Activated gamma-delta T cell treated with anti-CD3 and anti-CD28 coated beads, Interleukin-2, amount 50 U/mL, for 16 hours (primary cell): ENCODE measurements at places on chromosomes 7 and 10.

DNA sequence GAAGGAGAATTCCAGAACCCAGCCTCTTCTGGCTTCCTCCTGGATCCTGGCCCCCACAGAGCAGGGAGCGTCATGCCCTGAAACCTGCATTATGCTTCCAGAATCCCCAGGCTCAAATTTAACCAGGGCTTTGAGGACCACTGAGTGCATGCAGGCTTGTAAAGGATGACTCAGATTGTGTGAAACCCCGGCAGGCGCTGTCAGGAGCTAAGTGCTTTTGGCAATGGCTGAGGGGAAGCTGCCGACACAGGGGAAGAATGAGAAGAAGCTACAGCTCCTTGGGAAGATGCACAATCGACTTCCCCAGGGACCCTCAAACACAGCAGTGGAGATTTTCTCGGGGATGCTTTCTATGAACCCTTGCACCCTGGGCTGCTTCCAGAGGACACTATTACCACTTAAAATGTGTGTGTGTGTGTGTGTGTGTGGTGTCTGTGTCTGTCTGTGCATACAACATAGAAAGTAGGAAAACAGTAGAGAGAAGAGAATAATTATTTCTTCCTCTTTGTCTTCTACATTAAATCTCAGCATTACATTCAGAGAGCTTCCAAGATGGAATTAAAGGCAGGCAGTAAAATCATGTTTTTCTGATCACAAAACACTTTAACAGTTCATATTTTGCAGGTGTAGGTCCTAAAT lies 183.5 kb upstream of the INHBA start:
- DNase-seq, result no peak

GRCh38 chr10:17340144-17340829 lies 112.2 kb downstream of the VIM start:
- no peak for DNase-seq

DNA sequence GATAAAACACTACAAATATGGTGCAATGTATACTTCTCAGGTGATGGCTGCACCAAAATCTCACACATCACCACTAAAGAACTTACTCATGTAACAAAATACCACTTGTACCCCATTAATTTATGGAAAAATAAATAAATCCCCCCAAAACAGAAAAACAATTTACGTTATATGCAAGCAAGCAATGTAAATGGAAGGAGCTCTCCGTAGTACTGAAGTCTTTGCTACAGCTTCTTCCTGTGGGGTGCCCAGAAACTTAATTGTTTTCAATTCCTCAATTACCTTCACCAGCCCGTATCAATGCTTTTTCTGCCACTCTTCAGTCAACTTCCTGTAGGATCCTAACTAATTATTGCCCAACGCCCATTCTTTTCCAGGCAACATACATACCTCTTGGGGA lies 138.1 kb downstream of the RELN start:
- DNase-seq, result no peak

DNA sequence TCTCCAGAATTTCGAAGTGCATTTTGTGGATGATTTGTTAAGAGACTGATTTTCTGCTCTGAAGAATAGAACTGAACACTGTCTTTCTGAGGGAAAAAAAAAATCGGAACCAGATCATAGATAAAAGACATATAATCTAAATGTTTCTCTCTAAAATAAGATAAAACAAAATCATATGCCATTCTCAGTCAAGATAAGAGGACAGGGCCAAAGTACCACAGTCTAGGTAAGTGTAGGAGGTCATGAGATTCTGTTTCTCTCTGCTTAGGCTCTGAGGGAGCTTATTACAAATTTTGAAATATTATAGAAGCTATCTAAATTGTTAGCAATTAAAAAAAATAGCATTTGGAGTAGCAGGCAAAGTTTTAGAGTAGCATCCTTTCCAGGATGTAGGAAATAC lies 702 bp upstream of the AOAH start:
- DNase-seq, result no peak

DNA sequence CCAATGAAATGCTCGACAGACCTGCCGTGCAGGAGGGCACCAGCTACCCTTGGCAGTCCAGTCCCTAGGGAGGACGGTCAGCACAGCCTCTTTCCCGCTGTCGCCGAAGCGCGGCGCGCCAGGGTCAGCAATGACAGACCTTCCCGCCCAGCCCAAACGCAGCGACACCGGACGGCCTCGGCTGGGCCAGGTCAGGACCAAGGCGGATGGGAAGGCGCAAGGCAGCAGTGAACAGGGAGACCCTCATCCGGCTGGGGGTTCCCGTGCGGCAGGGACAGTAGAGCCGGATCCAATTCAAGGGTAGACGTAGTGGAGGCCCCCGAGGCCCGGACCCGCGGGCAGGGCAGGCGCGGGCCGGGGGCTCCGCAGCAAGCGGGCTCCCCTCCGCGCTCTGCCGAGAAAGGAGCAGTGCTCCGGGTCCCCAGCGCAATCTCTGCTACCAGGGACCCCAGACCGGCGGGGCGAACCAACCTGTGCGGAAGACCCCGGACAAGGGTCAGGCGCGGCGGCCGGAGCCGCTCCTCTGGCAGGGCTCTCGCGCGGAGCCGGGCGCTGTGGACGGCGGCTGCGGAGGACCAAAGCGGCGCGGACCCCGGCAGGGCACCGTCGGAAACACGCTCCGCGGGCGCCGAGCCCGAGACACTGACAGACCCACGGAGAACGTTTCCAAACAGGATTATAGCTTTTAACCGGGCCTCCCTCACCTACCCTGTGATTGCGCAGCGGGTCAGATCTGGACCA lies at the start of gene SEC31B:
Gene SEC31B, minus strand, starts transcription at position 551 of the 741 bp plus-strand sequence. CDS start 2,909 bp downstream, outside the sequence.
- DNase-seq, result no peak

GRCh38 chr10:114367351-114368056 lies 36.8 kb downstream of the AFAP1L2 start:
- DNase-seq, result no peak

DNA sequence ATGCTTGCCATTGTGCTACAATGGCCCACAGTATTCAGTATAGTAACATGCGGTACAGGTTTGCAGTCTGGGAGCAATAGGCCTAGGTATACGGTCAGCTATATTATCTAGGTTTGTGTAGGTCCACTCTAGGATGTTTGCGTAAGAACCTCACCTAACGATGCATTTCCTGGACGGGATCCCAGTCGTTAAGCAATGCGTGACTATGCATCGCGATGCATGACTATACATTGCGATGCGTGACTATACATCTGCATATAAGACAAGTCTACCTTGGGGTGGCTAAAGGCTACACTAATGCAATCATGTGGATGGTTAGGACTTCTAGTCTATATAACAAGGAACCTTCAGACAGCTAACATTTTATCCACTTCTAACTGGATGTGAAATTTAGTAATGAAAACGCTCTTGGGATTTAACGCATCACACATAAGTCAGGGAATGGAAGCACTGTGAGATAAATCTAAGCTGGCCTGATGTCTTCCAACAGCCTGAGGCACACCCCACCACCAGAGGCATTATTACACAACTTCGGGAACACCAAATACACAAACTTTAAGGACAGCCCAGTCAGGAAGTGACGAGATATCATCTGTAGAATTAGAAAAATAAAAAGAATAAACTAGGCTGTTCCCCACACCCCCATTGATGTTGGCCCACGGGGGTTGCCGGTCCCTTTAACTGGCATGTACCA lies 9.2 kb downstream of the GNA12 start:
- DNase-seq, result no peak

GRCh38 chr7:35035511-35035961 lies 1.7 kb downstream of the DPY19L1 start:
- no peak for DNase-seq

- DNase-seq, result no peak
These were observed 48.7 kb downstream of the GPR141 start for GRCh38 chr7:37732253-37732652.
